Fibroblast of villous mesenchyme (primary cell): ENCODE measurements at places on chromosomes 5 and 9.
A peak's percentile ranks its signal among the peaks of the same experiment; 100 is the strongest.

GRCh38 chr5:72189146-72189545 is 81.9 kb downstream of the MAP1B start:
- DNase-seq, result no peak

DNA sequence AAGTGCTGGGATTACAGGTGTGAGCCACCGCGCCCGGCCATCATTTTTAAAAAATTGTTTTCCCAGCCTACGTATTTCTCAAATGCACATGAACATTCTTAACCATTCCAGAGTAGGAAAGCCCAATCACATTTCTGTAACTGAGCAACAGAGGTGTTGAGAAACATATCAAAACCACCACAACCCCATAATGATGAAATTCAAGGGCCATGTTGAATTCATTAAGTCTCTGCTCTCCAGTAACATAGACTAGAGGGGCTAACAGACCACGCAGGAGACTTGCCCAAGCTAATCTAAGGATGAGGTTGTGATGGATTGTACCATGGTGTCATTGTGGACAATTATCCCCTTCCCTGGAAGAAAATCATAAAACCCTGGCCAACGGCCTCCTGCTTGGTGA is 52.9 kb downstream of the MYO10 start:
- DNase-seq, result peak; percentile 49

- peak; percentile 10 for DNase-seq
These were observed 26.4 kb upstream of the CARNMT1 start for GRCh38 chr9:75054368-75055001.

GRCh38 chr5:138752341-138752950 is 779 bp upstream of the CTNNA1 start:
- DNase-seq, result no peak

- no peak for DNase-seq
These were observed 60.3 kb downstream of the SAXO1 start for GRCh38 chr9:18972675-18973074.

DNA sequence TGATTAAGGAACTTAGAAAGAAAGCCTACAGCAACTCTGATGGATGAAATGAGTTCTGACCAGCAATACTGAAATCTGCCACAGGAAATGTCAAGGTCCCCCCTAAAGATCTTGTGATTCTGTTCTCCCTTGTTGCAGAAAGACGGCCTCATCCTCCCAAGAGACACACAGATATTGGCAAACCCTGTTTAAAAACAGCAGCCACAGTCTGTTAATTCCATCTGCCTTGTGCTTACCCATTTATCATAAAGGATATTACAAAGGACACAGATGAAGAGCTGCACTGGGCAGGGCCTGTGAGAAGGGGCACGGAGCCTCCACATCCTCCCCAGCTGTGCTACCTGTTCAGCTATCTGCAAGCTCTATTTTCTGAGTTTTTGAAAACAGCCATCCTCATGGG is 15.2 kb downstream of the RAPGEF1 start:
- DNase-seq, result no peak

GRCh38 chr9:124125651-124125977 is 114.0 kb downstream of the LHX2 start:
- DNase-seq, result no peak

DNA sequence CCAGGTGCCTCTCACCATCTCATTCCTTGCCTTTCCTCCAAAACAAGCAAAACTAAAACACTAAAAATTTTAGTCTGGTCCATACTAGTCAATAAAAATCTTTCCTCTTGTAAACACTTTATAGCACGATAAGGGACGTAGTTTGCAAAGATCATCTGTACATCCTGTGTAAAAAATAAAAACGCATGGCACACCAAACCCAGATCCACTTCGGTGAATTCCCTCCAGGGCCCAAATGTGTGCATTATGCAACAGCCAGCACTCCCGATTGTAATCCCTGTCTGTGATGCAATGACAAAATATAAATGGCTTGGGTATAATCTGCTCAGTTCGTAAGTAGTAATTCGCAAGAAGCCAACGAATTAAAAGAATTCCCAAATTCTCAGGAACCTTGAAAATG is 1.4 kb downstream of the FAM169A start:
- DNase-seq, result no peak

- peak; percentile 26 for DNase-seq
These were observed 111.6 kb downstream of the CMYA5 start for GRCh38 chr5:79800979-79801827.

DNA sequence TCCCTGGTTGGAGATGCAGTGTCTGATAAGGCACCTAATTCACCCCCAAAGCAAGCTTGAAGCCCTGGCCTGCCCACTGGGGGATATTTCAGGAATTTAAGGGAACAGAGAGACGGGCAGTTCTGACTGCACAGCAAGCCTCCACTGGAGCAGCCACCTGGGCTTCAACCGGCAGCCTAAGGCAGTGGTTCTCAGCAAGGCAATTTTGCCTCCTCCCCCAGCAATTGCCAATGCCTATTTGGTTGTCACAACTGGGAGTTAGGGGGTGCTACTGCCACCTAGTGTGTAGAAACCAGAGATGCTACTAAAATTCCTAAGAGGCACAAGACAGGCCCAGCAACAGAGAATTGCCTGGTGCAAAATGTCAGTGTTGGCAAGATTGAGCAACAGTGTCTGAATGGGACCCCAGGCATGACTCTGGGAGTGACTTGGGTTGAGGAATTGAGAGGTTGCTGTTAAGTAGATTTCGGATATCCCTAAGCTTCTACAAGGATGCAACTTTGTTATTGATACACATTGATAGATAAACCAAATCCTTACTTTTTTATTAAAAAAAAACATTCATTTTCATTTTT is 58.7 kb upstream of the CTSL start:
- no peak for DNase-seq

- no peak for DNase-seq
These were observed 288.9 kb downstream of the TRPM3 start for GRCh38 chr9:70832492-70832891.

DNA sequence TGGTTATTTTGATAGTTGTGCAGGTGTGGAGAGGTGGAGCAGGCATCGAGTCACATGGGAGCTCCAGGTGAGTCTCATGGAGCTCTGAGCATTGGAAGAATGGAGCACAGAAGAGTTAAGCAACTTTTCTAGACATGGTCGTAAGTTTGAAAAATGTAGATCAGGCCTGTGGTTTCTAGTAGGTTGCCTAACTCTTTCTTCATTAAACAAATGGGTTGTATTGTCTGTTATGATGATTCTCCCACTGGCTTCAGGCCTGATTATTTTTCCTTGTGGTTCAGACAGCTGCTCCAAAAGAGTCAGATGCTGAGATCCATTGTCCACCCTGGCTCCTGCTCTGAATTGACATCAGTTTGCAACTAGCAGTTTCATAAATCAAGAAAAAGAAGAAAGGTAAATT is 80.3 kb upstream of the RPS23 start:
- peak; percentile 90 for DNase-seq

DNA sequence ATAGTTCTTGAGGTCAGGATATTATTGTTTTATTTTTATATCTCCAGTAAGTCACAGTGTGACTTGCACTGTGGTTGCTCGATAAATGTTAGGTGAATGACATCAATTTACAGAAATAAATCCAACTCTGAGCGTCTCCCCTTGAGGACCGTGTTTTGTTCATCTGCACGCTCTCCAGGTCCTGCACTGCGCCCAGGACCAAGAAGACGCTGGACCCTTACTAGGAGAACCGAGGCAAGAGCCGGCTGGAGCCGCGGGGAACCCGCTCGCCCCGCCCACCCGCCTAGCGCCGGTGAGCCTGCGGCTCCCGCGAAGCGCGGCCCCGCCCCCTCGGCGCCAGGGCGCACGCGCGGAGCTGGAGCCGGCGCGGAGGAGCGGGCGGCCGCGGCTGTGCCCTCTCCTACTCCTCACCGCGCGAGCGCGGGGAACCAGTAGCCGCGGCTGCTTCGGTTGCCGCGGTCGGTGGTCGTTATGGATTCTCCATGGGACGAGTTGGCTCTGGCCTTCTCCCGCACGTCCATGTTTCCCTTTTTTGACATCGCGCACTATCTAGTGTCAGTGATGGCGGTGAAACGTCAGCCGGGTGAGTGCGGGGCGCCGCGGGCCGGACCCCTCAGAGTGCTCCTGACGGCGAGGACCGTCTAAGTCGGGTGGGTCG is at the start of gene TMEM38B:
TMEM38B (plus strand) TSS at position 352 of the 658 bp plus-strand sequence; CDS start at position 472, 120 bp downstream.
- DNase-seq, result peak; percentile 62

DNA sequence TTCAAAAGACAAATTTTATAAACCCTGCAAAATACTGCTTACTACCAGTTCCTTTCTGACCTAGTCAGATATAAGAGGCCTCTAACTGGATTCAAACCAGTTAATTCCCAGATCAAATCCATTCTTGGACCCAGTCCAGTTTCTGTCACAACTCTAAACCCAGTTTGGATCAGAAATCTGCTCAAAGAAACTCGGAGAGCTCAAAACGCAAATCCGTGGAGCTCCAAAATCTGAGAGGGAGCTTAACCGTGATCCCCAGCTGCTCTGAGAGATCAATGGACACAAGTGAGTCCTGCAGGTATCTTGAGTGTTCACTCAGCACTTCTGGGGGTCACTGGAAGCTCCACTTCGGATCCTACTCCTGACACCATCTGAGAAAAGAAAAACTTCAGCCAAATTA is 348.1 kb upstream of the PTGER4 start:
- DNase-seq, result no peak

- DNase-seq, result peak; percentile 60
These were observed 65.0 kb downstream of the PRRT1B start for GRCh38 chr9:131610231-131610761.

GRCh38 chr9:105475302-105475701 is 27.5 kb downstream of the FSD1L start:
- DNase-seq, result peak; percentile 49

GRCh38 chr5:91052977-91053740 is 330.0 kb downstream of the ARRDC3 start:
- DNase-seq, result peak; percentile 27

DNA sequence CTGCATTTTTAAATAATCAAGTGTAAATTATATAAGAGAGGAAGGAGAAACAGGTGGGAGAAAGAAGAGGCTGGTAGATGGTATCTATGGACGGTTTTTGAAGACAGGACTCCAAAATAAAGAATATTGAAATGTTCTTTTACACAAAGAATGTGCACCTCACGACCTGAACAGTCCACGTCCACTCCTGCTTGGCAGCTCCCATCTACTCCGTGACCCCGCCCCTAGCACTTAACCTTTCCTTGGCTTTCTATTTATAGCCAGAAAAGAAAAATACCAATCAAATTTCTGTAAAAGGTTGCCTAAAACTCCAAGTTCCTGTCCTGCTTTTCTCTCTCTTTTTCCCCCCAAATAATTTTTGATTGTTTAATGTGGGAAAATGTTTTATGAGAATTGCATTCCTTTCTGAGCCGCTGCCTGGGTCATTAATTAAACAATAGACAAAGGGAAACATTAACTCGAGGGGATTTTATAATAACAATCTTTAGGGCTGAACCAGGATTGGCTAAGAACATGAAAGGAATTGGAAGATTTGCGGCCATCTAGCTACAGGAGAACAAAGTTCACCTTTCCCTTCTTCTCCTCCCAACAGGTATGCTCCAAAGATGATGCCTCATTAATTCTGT is 173.6 kb upstream of the MAP3K1 start:
- no peak for DNase-seq

DNA sequence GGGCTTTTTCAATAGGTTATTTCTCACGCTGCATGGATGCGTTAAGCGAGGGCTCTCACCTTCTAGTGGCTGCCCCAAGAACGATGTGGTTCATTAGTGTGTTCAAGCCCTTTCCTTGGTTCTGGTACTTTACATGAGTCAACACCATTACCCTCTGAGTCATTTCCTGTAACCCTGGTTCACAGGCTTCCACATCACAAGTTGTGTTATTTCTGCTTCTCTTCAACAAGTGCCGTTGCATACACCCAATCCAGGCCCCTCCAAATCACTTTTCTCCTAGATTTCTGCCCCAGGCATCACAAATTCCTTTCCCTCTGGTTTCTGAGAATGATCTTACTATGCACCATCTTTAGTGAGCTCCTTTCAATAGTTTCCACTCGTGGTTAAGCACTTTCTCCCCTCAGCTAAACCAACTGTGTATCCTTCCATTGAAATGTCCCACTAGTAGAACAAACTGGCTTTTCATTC is 69.5 kb upstream of the RAD23B start:
- peak; percentile 95 for DNase-seq

DNA sequence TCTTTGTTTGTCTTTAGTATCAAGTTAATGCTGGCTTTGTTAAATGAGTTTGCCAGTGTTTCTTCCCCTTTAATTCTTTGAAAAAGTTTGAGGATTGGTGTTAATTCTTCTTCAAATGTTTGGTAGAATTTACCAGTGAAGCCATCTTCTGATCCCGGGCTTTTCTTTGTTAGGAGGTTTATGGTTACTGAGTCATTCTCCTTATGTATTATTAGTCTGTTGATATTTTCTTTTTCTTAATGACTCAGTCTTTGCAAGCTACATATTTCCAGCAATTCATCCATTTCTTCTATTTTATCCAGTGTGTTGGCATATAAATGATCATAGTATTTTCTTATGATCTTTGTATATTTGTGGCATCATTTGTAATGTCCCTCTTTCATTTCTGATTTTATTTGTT is 74.5 kb upstream of the SPINK5 start:
- DNase-seq, result peak; percentile 2

DNA sequence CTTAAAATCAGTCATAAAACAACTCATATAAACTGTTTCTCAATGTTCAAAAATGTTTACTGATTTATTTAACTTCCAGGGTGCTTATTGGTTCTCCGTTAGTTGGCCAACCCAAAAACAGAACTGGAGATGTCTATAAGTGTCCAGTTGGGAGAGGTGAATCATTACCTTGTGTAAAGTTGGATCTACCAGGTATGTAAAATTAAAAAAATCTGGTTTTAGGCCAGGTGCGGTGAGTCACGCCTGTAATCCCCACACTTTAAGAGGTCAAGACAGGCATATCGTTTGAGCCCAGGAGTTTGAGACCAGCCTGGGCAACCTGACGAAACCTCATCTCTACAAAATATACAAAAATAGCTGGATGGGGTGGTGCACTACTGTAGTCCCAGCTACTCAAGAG is 73.7 kb downstream of the ITGA1 start:
- DNase-seq, result no peak

- DNase-seq, result no peak
These were observed 8.6 kb downstream of the SPINK4 start for GRCh38 chr9:33248606-33249005.

- DNase-seq, result no peak
These were observed 869.4 kb upstream of the NUDT12 start for GRCh38 chr5:104431981-104432380.

GRCh38 chr5:113663879-113664541 is 150.5 kb downstream of the YTHDC2 start:
- DNase-seq, result peak; percentile 57
